T-helper 1 cell treated with Interleukin-12 subunit alpha and Interleukin-12 subunit beta and Interleukin-4 antibody, amounts not matched to agents 30 ng/mL and 1 ng/mL, for 36 hours (primary cell): ENCODE measurements at places on chromosomes 3 and 15. TPM values are rescaled to one million over a fixed set of nuclear protein-coding genes. Genes with fewer than 3 reads are reported as not detected.

Gene BRPF1
- 41.3 and 51.1 TPM in 2 replicates for total RNA-seq

Gene CNTN3
- not detected in 2 replicates for total RNA-seq

Gene RTP3
- not detected in 2 replicates for total RNA-seq

Gene IMPDH2
- 157 and 161 TPM in 2 replicates for total RNA-seq

Gene XCR1
- 0.05 TPM in 2 replicates for total RNA-seq

Gene DISP2
- total RNA-seq, result 0.22 and 1.0 TPM in 2 replicates

Gene KCNMB3
- total RNA-seq, result 0.88 and 1.0 TPM in 2 replicates

Gene CCDC80
- total RNA-seq, result 0.25 and 0.44 TPM in 2 replicates

Gene ITIH1
- total RNA-seq, result not detected in 2 replicates

Gene KNG1
- total RNA-seq, result not detected in 2 replicates

Gene CPN2
- not detected in 2 replicates for total RNA-seq

Gene NOX5
- total RNA-seq, result 0.02 and 0.05 TPM in 2 replicates

Gene CPNE9
- 0.22 and 0.59 TPM in 2 replicates for total RNA-seq

Gene AHSG
- not detected in 2 replicates for total RNA-seq

Gene GATM
- 1.3 and 1.6 TPM in 2 replicates for total RNA-seq

Gene CX3CR1
- 8.5 and 12.4 TPM in 2 replicates for total RNA-seq
